EH (cell line): ENCODE measurements at places on chromosomes 2 and 18.

DNA sequence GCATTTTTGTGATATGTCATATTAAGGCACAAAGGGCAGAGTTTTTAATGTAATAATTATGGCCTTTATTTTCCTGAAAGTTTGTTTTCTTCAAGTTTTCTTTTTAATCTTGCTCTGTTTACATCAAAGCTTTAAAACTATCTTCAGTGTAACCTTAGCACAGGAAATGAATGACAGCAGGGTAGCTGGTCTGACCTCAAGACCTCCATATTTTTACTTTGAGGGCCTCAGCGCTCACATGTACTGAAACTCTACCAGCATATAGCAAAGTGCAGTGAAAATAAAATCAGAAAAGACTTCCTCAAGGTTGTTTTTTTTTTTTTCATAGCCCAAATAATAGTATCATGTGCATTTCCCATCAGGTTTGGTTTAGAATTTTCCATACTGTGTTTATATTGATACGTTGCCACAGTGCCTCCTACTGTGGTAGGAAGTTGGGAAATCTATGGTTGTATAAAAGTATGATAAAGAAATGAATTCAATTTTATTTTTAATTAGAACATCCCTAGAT, 163.4 kb downstream of the UBE2E3 start:
- DNase-seq: no peak

DNA sequence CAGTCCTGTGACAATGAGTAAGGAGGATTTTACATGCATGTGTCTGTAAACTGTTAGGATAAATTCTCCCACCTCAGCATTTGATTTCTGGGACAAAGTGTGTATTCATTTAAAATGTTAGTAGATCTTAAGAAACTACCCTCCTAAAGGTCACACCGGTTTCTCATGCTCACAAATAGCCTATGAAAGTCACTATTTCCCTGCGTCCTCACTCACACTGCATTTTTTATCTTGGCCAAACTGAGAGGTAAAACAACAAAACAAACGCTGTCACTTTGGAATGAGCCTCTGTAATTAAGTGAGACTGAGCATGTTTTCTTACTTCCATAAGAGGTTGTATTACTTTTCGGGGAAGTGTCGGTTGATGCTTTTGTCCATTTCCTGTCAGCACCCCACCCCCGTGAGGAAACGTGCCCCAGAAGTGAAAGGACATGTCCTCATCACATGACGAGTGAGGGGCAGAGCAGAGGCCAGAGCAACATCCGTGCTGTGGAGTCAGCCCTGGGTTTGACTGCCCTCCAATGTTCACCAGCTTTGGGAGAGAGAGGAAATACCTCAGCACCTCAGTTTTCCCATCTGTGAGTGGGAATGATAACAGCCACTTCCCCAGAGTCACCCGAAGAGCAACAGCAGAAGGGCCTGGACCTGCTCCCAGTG, 3.1 kb downstream of the GYPC start:
- DNase-seq: peak; percentile 79

GRCh38 chr2:7609974-7610373, 692.8 kb downstream of the RNF144A start:
- no peak for DNase-seq

- DNase-seq: no peak
These were observed 97.8 kb upstream of the POU3F3 start for GRCh38 chr2:104756118-104756517.

DNA sequence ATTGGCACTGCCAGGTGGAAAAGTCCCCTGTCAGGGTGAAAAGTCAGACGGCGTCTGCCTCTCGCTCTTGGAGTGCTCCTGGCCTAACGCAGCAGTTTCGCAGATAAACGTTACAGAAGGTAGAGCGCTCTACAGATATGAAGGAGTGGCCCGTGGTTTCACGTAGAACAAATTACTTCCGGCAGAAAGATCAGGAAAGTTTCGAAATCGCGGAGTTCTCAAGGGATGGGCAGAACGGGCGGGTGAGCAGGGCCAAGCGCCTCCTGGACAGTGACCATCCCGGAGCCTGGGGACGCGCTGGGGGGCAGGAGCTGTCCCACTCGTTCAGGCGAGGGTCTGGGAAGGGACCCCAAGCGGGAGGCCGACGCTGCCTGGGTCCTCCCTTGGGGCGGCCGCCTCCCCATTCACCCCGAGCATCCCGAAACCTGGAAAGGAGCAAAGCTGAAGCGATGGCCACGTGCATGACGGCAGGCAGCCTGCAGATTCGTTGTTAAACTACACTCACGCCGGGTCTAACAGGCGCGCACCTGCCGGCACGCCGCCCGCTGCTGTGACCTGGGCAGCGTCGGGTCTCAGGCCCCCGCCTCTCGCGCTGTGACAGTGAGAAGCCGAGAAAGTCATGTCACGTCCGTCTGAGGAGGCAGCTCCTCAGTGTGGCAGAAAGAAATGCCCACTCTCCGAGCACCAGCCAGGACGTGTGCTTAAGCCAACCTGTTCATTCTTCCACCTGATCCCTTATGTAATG, 122.9 kb upstream of the SALL3 start:
- no peak for DNase-seq

GRCh38 chr18:21051620-21052019, 60.0 kb downstream of the ROCK1 start:
- peak; percentile 65 for DNase-seq

GRCh38 chr18:48218285-48219022, 190.7 kb downstream of the ZBTB7C start:
- DNase-seq: no peak

DNA sequence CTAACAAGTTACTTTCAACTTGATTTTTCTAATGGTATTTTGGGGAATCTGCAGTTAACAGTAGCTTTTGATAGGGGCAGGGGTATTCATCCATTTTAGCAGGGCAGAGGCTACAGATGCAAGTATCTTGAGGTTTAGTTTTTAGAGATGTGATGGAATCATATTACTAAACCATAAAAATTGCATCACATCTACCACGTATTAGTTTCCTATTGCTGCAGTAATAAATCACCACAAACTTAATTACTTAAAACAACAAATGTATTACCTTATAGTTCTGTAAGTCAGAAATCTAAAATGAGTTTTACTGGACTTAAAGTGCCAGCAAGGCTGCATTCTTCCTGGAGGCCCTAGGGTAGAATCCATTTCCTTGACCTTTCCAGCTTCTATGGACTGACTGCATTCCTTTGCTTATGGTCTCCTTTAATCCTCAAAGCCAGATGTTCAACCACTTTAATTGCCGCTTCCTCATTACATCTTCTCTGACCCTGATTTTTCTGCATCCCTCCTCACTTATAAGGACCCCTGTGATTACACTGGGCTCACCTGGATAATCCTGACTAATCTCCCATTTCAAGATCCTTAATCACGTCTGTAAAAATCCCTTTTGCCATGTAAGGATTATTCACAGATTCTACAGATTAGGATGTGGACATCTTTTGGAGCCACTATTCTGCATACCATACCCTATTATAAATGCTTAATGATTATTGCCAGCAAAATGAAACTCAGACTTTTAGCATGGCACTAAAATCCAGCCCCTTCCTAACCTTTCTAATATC, 21.9 kb upstream of the EXOC6B start:
- no peak for DNase-seq
